ENCODE measurements at places on chromosomes 2 and 18. TPM values are rescaled to one million over a fixed set of nuclear protein-coding genes. Genes with fewer than 3 reads are reported as not detected.

GRCh38 chr2:179626261-179626660, 235.2 kb downstream of the ZNF385B start:
- no peak for DNase-seq

DNA sequence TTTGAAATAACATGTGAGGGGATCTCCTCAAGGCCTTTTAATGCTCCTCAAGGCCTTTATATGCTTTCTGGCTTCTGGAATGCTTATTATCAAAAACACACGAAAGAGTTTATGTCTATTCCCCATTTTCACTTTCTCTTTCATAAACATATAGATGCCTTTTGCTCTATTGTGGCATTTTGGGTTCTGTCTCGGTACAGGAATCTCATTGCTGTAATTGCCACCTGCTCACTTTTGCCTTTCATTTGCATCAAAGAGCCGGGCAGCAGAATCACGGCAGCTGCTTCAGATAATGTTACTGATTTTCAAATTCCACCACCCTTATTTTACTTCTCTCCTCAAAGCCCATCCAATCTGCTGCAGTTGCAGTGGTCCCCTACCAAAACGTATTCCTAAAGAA, 54.8 kb upstream of the LPIN2 start:
- no peak for DNase-seq

DNA sequence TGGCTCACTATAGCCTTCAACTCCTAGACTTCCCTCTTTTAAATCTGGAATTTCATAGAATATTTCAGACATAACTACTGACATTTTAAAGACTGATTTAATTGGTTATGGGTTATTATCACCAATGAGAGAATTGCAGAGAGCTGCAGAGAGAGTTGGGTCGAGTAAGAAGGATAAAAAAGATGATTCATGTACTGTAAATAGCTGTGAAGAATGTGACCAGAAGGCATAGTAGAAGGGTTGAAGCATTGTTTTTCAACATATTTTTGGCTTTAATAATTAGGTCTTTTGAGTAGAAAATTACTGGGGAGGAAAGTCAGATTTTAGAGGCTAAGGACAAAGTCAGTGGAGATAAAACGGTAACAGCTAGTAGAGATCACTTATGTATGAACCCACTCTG, 503.2 kb upstream of the SLC8A1 start:
- no peak for DNase-seq

DNA sequence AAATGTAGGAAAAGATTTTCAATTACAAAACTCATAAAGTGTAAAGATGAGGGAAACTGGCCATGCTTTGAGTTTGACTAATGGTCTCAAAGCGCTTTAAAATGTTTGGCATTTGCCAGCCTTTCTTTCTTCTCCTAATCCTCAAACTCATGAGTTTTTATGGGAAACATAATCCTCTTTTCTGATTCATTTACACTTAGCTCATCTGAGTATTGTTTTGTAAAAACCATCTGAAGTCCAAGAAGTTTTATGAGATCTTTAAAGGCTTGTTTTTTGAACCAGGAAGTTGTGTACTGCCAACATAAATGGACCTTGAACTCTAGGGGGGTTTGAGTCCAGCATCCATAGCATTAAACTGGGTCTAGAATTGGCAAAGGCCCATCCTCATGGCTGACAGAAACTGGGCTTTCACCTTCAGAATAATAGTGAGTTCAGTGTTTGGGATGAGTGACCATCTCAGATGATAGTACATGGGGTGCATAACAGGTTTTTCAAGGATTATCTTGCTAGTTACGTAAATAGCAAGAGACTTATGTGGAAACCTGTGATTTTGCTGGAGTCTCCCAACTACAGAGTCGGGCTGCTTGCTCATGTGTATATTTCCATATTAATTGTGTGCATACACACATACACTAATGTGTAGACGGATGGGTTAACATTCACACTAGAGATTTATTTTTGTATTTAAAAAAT, 3.8 kb upstream of the LTBP1 start:
- DNase-seq, result no peak

GRCh38 chr18:59454909-59455727, 96.1 kb upstream of the LMAN1 start:
- DNase-seq, result no peak

DNA sequence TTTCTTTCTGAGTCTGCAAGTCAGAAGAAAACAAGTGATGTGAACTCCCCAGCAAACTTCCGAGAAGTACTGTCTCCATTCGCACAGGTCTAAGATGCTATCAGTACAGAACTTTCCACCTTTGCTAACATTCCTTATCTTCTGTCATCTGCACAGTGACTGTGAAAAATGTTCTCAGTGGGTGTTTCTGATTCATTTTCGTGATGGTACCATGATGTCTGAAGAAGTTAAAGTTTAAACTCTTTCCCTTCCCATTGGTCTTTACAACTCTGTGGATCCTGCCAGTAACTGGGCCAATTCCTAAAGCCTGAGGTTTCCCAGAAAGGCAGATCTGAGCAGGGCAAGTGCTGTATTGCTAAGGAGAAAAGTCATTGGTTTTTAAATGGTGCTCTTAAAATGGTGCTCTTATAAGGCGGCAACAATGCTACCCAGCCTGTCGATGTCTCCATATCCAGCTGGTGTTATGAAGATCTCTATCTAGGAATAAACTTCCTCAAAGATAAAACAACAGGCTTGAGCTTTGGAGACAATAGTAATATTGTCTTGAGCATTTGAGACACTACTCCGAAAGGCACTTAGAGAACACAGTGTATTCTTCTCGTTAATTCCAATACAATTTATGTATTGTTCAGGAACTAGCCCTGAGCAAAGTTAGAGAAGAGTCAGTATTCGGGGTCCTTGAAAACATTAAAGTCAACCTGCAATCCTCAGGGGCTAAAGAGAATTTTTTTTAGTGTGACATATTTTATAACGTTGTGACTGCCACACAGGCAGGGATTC, 232.3 kb downstream of the OSR1 start:
- DNase-seq, result no peak

DNA sequence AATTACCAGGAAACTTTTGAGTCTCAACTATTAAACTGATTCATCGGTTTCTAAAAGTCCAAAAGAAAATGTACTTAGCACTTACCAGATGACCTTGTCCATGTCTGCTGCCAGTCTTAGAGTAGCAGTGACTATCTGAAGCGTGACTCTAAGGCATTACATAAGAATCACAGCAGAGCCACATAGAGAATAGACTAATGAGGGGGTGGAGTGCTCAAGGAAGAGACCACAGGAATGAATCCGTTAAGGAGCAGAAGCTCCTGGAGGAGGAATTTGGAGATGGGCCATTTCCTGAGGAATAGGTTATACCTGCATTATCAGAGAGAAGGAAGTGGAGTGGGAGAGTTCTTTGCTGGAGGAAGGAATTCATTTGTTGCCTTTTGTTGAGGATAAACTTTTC, 116.0 kb downstream of the MAP3K20 start:
- DNase-seq, result no peak

- no peak for DNase-seq
These were observed 133.3 kb upstream of the SERTAD2 start for GRCh38 chr2:64787019-64787365.

- DNase-seq, result no peak
These were observed 18.1 kb upstream of the MAPRE3 start for GRCh38 chr2:26952374-26952773.

- no peak for DNase-seq
These were observed 38.5 kb downstream of the ASAP2 start for GRCh38 chr2:9244985-9245544.

DNA sequence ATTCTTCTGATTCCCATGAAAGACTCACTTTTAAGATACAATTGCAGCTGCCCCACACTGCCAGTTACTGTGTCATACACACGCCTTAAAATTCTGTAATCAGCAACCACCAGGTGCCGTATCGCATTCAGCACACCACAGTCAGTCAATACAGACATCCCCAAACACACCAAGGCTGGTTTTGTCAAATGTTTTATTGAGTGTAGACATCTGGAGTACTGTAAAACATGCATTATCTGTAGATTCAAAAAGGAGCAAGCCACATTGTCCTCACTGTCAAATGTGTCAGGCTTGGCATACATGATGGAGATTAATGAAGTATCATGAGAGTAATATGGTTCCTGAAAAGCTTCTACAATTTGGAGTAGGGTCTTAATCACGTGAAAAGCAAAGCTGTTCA, 109.7 kb upstream of the SP3 start:
- no peak for DNase-seq

DNA sequence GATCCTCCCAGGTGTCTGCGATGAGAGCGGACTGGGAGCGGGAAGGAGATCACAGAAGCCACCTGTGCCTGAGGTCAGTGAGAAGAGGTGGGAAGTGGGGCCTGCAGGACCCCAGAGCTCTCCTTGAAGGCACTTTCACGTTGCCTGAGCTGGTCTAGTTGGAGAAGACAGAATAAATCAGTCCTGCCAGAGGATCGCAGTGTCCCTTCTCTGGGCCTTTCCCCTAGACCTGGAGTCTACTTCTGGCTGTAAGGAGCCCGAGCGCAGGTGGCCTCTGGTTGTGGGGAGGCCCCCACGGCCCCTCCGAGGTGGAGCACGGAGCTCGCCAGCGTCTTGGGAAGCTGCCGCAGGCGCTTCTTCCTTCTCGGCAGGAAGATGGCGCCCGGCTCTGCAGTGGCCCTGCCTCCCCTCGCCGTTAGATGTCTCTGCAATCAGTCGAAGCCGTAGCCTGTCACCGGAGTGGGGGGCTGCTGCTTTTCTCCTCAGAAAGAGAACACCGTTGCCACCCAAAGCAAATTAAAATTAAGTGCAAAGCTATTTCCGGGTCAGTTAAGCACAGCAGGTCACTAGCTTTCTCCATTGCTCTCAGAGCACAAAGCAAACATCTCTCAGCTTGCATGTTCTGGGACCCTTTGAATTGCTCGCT, 212.0 kb upstream of the MYT1L start:
- no peak for DNase-seq

GRCh38 chr2:192151853-192152252, 42.9 kb downstream of the TMEFF2 start:
- no peak for DNase-seq

DNA sequence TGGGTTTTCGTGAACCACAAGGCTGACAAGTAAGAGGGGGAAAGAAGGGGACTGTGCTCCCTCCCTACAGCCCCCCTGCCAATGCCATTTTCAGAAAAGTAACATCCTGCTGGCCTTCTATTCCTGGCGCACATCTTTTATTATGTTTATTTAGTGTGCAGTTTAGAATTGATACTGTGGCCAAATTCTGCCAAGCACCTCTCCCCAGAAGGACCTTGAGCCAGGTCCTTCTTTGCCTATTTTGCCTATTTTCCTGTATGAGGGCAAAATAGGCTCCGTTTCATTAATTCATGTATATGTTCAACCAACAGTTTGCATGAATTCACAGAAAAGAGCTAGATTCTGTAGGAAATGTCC, 136.0 kb downstream of the MYO3B start:
- no peak for DNase-seq

DNA sequence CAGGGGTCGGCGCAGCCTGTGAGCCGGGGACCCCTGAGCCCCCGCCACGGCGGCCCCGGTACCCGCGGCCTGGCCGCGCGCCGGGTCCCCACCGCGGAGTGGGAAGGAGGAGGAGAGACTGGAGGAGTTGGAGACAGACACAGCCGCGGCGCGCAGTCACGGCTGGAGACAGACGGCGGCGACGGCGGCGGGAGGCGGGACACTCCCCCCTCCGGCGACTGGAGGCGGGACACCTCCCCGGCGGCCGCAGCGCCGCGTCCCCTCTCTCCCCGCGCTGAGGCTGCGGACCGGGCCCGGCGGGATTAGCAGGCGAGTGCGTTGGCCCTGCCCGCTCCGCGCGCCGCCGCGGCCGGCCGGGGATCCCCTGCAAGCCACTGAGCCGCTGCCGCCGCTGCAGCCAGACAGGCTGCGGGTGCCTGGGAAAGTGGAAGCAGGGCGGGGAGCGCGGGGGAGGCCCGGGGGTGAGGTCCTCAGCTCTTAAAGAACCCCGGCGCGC, 1.0 kb upstream of the LDLRAD4 start:
- peak; percentile 72 for DNase-seq

GRCh38 chr2:45301307-45302277, 292.3 kb upstream of the SIX2 start:
- DNase-seq, result no peak

DNA sequence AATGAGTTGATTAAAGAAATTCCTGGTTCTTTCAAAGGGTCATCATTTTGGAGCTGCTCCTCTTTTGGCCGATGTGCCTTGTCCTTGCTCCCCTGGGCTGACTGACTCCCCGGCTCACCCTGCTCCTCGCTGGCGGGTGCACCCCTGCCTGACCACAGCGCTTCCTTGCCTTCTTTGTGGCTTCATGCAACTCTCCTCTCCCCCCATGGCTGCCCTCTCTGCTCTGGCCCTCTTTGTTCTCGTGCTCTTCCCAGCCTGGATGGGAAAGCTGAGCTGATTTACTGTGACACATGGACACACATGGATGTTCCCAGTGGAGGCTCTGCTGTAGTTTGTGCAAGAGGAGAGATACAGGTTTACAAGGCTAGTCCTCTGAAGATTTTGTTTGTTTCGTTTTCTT, 234.6 kb downstream of the HAUS1 start:
- DNase-seq, result no peak

GRCh38 chr18:71625556-71626090, 918.5 kb downstream of the CBLN2 start:
- no peak for DNase-seq

DNA sequence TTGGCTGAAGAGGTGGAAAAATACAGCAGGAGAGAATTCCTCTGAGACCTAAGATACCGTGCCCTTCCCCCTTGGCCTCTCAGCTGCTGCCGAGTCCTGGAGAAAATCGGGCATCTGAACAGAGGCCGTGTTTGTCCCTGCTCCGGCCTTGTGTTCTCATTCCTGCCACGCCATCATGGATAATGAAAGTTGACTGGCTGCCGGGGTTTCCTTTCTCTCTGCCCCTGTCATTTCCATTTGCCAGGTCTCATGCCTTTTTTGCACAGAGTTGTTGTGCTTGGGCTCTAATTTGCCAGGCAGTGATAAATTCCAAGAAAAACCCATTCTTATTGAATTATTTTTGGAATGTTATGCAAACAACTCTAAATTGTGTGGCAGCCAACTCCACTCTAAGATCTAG, 496.9 kb upstream of the TNP1 start:
- no peak for DNase-seq

- no peak for DNase-seq
These were observed 24.2 kb upstream of the REG3G start for GRCh38 chr2:79001285-79001684.

DNA sequence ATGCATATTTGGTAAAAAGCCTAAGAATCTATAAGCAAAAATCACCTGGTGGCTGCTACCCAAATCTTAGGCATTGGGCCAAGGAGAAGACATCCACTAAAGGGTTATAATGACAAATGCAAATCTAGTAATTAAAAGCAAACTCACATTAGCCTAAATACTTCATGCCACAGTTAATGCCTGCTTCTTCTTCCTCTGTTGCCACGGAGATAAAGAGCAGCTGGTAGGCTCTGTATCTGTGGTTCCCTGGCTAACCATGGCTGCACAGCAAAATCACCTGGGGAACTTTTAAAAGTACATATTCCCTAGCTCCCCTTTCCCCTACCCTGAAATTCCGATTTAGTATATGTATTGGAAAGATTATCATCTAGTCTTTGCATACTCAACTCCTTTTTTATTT, 114.3 kb downstream of the LNPK start:
- DNase-seq, result no peak

The MERTK gene
- total RNA-seq, result 9.3 TPM

The C2orf66 gene
- not detected for total RNA-seq

The KCNIP3 gene
- total RNA-seq, result 3.0 TPM

The HTR2B gene
- 0.17 TPM for total RNA-seq

The PAIP2B gene
- 6.5 TPM for total RNA-seq

The PIKFYVE gene
- 29.6 TPM for total RNA-seq

The HJURP gene
- 1.7 TPM for total RNA-seq

The GULP1 gene
- total RNA-seq, result 15.1 TPM

The PPP4R3B gene
- total RNA-seq, result 89.0 TPM

The SEPTIN10 gene
- 112 TPM for total RNA-seq

The PLEKHH2 gene
- 25.6 TPM for total RNA-seq

The TTLL4 gene
- 30.1 TPM for total RNA-seq

The CCDC178 gene
- not detected for total RNA-seq

The ALLC gene
- total RNA-seq, result not detected
